EL (cell line): ENCODE measurements at places on chromosomes 2 and 18.
A peak's percentile ranks its signal among the peaks of the same experiment; 100 is the strongest.

DNA sequence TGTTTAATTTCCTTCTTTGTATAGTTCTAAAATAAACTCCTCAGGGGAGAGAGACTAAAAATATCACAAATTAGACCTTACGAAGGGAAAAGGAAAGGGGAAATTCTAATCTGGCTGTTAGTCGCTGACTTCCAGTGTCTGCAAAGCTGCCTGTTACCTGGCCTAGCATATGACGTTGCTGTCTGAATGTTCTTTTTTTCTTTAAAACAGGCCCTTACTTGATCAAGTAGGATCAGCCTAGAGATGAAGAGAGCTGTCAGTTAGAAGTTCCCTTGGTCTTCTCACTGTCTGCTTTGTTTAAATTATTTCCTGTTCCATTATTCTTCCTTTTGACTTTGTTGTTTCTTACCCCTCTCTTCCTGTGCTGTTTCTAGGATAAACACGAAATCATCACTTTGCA, 11.2 kb downstream of the NCK2 start:
- no peak for DNase-seq

DNA sequence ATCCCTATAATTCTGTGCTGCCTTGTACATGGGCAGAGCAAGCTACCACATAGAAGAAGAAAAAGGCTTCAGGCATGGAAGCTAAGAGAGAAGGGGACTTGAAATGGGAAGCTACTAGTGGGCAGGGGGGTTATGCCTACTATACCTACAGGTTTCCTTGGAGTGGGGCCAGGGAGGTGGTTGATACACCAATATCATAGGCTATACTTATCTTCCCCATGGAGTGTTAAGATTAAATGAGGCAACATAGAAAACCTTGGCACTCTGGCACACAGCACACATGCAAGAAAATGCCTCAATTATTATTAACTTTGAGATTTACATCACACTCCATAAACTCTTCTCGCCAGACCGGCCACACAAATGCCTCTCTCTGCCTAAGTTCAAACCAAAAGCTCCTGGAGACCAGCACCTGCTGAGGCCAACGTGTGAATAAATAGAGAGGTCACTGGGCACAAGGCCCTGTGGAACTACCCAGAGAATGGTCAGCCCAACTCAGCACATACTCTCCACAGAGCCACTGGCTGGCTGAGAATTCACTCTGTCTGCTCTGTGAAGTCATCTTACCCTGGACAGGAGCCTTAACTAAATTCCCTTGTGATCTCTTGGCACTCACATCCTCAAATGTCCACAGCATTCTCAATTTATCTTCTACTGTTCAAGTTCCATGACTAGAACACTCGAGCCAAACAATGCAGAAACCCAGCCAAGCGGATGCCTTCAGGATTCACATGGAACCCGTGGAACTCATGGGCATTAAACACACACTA, 498.7 kb downstream of the BCL11A start:
- DNase-seq: no peak

- DNase-seq: no peak
Measured at GRCh38 chr2:138486363-138487198, 15.0 kb upstream of the SPOPL start.

- peak; percentile 6 for DNase-seq
Measured at GRCh38 chr2:239882331-239882732, 142.8 kb downstream of the NDUFA10 start.

GRCh38 chr2:196399096-196399495, 227.7 kb upstream of the STK17B start:
- DNase-seq: no peak

GRCh38 chr18:23552505-23552904, 33.8 kb downstream of the NPC1 start:
- DNase-seq: no peak

DNA sequence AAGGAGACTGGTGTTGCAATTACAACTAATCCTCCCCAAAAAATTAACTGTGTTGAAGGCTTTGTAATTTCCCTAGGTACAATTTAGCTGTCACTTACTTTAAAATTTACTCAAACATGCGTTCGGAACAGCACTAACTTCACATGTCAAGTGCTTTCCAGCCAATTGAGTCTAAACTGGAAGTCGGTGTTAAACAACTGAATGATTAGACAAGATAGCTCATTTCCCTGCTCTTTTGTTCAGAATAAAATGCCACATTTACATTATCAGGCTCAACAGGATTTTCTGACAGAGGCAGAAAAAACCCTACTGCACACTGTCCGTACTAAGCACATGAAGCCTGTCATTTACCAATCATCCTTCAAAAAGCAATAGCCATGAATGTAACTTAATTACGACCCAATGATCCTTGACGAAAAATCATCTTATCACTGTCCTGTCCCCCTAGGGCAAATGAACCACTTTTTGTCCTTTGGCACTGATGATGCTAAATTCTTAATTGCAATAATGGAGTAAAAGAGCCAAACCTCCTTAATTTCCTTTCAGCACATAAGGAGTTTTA, 56.0 kb downstream of the LRPPRC start:
- DNase-seq: no peak

DNA sequence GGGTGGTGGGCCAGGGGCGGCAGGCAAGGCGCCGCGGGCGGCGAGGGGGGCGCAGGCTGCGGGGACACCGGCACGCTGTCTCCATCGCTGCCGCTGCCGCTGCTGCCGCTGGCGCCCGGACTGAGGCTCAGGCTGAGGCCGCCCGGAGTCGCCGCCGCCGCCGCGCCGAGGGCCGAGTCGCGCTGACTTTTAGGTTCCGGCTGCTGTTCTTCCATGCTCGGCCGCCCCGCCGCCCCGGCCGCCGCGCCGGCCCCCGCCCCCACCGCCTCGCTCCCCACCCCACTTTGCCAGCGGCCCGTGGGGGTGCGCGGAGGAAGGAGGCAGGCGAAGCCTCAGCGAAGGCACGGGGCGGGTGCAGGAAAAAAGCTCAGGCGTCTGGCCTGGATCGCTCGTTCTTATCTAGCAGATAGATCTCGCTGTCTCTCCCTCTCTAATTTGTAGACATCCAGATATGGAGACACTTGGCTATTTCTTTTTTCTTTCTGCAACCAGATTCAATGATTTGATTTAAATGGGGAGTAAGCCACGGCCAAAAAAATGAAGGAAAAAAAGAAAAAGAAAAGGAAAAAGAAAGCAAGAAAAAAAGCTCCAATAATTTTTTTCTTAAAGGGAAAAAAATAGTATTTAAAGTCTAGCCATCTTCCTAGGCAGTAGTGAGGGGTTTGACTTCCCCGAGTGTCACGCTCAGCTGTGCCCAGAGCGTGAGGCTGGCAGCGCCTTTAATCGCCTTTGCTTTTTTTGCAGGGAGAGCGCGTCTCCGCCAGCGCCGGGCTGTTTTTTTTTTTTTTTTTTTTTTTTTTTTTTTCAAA, at the start of gene EN1:
Gene EN1, minus strand, starts transcription at position 696 of the 809 bp plus-strand sequence. Its CDS starts 481 bp downstream, at position 215.
- DNase-seq: no peak

DNA sequence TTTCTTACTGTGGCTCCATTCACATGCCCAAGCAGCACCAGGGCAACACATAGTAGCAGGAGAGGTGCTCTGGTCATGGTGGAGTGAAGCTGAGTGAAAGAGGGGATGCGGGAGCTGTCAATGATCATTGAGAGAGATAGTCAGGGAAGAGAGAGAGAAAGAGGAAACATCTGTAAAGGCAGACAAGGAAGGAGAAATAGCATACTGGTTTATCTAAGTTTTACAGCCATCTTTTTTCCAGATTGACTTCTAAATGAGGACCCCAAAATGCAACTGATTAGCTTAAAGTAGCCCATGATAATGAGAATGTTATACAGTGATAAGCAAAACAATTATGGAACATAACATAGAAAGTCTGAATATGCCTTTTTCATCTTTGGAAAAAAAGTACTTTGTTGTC, at the start of gene C2orf66:
Gene C2orf66, minus strand, starts transcription at position 96 of the 400 bp plus-strand sequence. Its CDS starts 19 bp downstream, at position 77.
- DNase-seq: no peak

GRCh38 chr2:62118160-62118559, 77.8 kb upstream of the B3GNT2 start:
- DNase-seq: no peak

GRCh38 chr2:85706063-85706462, 11.9 kb downstream of the GNLY start:
- DNase-seq: no peak

- DNase-seq: no peak
Measured at GRCh38 chr18:44799382-44799906, 118.8 kb downstream of the SETBP1 start.

DNA sequence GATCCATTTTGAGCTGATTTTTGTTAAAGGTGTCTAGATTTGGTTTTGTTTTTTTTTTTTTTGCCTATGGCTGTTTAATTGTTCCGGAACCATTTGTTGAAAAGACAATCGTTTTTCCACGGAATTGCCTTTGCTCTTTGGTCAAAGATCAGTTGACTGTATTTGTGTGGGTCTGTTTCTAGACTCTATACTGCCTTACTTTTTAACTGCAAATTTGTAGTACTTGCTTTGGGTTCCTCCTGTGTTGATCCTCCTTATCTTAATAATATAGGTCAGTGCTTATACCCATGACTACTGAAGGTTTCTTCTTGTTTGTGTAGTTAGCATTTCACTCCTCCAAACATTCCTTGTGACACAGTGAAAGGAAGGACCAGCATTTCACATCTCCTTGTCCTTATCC, 30.4 kb downstream of the CERS6 start:
- no peak for DNase-seq

DNA sequence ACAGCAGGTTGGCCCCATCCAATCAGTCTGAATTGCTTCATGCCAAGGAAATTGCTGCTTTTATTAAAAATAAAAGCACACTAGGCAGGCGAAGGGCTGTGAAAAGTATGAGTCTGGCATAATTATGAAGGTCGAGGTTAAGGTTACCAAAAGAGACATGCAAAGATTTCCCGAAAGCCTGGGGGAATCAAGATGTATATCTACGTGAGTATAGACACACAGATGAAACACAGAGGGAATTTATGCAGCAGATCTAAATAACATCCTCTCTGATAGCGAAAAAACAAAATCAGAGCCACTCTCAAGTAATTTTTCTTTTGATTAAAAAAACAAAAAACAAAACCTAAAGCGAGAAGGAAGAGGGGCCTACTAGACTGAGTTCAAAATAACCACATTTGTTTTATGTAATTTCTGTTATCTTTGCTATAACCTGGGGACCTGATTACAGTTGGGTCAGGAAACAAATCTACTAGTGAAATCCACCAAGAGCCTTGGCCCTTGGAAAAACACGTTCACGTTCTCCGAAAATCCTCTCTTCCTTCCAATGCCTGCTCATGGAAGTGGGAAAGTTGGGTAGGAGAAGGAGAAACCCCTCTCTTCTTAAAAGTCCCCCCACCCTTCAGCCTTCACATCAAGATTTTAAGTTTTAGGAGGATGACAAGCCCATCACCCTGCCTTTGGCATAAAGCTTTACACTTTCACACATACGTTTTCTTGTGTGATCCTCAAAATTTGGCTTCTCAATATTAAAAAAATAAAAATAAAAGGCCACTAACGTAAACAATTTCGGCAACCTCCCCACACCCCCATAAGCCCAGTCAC, 1.4 kb downstream of the AAK1 start:
- DNase-seq: no peak

GRCh38 chr18:72452328-72452727, 91.8 kb downstream of the CBLN2 start:
- no peak for DNase-seq

- peak; percentile 14 for DNase-seq
Measured at GRCh38 chr18:26304511-26304910, 78.3 kb downstream of the TAF4B start.

DNA sequence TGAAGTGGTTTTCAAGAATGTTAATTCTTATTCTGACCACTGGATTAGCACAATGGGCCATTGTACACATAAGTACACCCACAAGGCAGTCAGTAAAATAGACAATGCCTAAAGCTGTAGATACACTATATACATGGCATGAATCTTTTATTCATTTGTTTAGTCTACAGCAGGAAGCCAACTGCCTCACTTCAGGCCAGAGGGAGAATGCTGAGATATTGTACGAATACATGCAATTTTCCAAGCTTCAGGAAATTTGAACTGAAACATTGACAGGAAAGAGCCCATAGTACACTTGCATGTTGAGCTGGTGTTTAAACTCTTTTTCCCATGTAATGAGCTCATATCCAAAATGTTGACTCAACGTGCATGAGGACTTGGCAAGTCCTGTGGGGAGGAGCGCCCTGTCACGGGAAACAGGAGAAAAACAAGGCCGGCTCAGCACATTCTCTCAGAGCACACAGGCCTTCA, 111.6 kb upstream of the CYP1B1 start:
- peak; percentile 42 for DNase-seq

DNA sequence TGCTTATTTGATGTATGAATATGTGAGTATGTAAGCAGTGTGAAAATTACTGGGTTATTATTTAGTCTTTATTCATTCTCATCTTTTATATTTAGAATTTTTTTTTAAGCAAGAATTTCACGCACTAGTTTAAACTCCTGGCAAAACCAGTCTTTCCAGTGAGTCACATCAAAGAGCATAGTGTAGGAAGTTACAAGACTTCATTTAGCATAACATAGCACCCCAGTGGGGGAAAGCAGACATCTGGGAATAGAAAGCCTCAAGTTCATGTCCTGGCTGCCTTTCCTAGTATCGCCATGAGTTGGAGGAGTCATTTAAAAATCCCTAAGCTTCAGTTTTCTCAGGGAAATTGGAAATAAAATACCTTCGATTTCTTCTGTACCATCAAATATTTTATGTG, 408.3 kb downstream of the NUP35 start:
- DNase-seq: no peak

DNA sequence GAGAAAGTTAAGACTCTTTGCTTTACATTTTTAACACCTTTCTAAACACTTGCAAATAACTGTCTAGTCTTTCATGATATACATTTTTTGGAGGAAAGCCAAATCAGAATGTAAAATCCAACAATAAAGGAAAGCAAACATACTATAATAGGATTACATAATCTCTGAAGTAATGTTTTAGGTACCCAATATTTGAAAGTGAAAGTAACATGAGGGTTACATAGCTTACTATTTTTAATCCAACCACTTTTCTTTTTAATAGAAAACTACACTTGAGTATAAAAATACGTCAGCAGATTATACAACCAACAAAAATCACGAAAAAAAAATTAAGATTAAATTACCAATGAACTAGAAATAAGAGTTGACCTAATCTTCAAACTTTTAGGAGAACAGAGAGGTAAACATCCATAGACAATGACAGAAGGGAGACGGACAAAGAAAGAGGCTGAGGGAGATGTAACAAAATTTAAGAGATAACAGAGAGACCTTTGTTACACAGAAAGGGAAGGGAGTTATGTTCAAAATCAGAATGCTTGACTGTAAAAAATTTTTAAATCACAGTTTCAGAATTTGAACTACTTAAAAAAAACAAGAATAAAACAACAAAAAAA, 150.0 kb downstream of the IKZF2 start:
- DNase-seq: no peak

DNA sequence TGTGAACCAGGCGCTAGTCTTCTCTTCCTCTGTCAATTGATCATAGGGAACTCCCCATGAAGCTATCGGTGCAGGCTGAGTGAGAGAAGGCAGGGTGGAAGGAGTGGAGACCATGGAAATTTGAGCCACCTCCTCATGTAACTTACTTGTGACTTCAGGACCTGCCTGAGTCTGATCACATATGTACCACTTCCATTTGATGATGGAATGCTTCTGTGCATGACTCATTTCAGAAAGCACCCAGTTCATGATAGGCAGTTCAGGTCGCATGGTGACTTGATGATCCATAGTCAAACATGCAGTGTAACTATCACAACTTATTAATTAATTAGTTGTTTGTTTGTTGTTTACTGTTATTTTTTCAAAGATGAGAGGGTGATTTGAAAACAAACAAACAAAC, 1296.7 kb downstream of the SUCLG1 start:
- peak; percentile 20 for DNase-seq

GRCh38 chr2:160445673-160446072, 47.9 kb downstream of the RBMS1 start:
- DNase-seq: no peak
